Fibroblast of skin of left biceps (primary cell): ENCODE measurements at places on chromosomes 16 and 17.
A peak's percentile ranks its signal among the peaks of the same experiment; 100 is the strongest.

DNA sequence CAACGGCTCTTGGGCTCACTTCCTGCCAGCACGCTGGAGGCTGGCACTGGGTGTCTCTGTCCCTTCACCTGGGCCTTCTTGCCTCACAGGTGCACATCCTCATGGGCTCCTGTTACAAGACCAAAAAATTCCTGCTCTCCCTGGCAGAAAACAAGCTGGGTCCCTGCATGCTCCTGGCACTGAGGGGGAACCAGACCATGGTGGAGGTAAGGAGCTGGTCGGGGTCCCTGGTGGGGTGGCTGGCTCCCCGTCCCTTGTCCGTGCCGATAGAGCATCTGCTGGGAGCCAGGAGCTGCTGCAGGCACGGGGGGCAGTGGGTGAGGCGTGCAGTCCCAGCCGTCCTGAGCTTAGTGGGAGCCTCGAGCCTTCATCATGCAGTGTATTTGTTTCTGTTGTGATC lies 79.5 kb upstream of the PLCG2 start:
- DNase-seq, result no peak

GRCh38 chr17:13917634-13918033 lies 151.7 kb upstream of the COX10 start:
- no peak for DNase-seq

GRCh38 chr16:4626396-4626795 lies 1.8 kb downstream of the MGRN1 start:
- DNase-seq, result no peak

GRCh38 chr17:28898527-28898955 lies 1.0 kb upstream of the FLOT2 start:
- no peak for DNase-seq

- no peak for DNase-seq
Observed at GRCh38 chr17:4843321-4844000, 10.3 kb downstream of the MINK1 start.

GRCh38 chr17:50872710-50873424 lies 6.7 kb upstream of the TOB1 start:
- no peak for DNase-seq

- DNase-seq, result peak; percentile 37
Observed at GRCh38 chr17:1515640-1516387, 598 bp downstream of the INPP5K start.
